ENCODE measurements at places on chromosomes 3 and 15. TPM values are rescaled to one million over a fixed set of nuclear protein-coding genes. Genes with fewer than 3 reads are reported as not detected.
A peak's percentile ranks its signal among the peaks of the same experiment; 100 is the strongest.

Gene CCDC191
- total RNA-seq: 8.8 TPM

DNA sequence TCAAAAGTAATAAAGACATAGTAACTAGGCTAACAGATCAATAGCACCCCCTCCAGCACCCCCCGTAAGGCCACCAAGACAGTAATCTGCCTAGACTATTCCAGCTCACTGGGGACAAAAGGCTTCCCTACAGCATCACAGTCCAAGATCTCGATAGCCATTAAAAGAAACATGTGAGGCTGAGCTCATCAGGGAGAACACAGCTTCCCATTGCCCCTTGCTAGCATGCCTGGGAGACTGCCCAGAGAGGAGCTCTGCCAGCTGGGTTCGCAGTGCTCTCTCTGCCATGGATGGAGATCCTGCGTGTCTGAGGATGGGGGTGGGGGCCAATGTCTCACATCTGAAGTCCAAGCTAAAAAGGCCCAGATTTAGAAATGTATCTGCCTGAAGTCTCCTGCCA is 17.8 kb downstream of the LRIG1 start:
- H3K4me3 ChIP-seq: no peak overlapping the region
- DNase-seq: no peak
- H3K27me3 ChIP-seq: peaks cover 39% of the 10 kb centered on the region
- no peaks in the 10 kb centered on the region for H3K36me3 ChIP-seq
- peaks cover 25% of the 10 kb centered on the region for H3K4me1 ChIP-seq

DNA sequence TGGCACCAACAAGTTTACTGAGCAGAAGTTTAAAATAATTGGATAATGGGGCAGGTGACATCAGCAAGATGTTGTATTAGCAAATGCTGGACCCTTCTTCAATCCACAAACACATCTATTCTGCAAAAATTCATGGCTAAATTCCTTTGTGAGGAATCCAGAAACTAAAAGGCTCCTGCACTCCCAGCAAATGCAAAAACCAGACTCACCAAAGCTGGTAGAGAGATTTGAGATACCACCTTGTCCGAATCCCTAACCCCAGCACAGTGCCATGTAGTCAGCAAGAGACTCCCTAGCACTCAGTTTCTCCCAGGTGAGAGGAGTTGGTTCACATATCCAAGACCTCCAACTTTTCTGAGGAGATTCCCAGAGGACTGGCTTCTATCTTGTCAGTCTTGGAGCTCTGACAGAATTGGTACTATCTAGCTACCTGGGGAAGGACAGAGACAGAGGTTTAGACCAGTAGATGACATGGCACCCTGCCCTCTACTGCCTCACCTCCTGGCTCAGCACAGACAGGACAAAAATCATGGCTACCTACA is 21.8 kb downstream of the GREM1 start:
- no peak overlapping the region for H3K27ac ChIP-seq
- no peak overlapping the region for H3K4me3 ChIP-seq
- no peak for DNase-seq
- H3K36me3 ChIP-seq: peaks cover 3% of the 10 kb centered on the region
- H3K4me1 ChIP-seq: no peaks in the 10 kb centered on the region

GRCh38 chr3:16907243-16907642 is 22.5 kb downstream of the PLCL2 start:
- H3K4me1 ChIP-seq: no peaks in the 10 kb centered on the region
- H3K4me3 ChIP-seq: no peak overlapping the region
- no peak for DNase-seq

- no peaks in the 10 kb centered on the region for H3K27me3 ChIP-seq
- no peak for DNase-seq
These were observed 12.6 kb downstream of the IGDCC3 start for GRCh38 chr15:65365229-65365628.

- H3K27me3 ChIP-seq: peaks cover 2% of the 10 kb centered on the region
- H3K27ac ChIP-seq: peak overlapping the region; percentile 89
- DNase-seq: no peak
- H3K4me3 ChIP-seq: peak overlapping the region; percentile 83
These were observed 1.1 kb downstream of the NPTN start for GRCh38 chr15:73631915-73632669.

Gene FGF7
- total RNA-seq: 5.7 TPM

- peaks cover 38% of the 10 kb centered on the region for H3K4me1 ChIP-seq
- no peak overlapping the region for H3K27ac ChIP-seq
- DNase-seq: no peak
- H3K27me3 ChIP-seq: no peaks in the 10 kb centered on the region
These were observed 57.6 kb downstream of the BOC start for GRCh38 chr3:113268942-113269341.

- peaks cover 31% of the 10 kb centered on the region for H3K27me3 ChIP-seq
- peaks cover 7% of the 10 kb centered on the region for H3K4me1 ChIP-seq
- H3K36me3 ChIP-seq: no peaks in the 10 kb centered on the region
- H3K4me3 ChIP-seq: peak overlapping the region; percentile 70
- H3K27ac ChIP-seq: no peak overlapping the region
- DNase-seq: no peak
These were observed 1.5 kb downstream of the GRM2 start for GRCh38 chr3:51708216-51708845.

DNA sequence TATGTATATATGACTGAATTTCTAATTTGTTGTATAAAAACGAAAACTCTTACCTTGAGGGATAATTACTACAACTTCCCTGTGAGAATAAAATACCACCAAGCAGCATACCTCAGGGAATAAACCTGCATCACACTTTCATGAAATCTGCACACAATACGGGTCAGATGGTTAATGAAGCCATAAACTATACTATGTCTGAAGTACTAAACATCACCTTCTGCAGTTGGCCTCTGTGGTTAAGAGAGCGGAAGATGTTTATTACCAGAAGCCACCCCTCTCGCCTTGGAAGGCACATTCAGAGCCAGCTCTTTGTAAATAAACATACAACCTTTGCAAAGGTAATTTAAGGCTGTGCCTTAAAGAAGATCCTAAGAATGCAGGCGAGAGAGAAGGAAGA is 462.1 kb upstream of the NR2F2 start:
- no peaks in the 10 kb centered on the region for H3K36me3 ChIP-seq
- peaks cover 55% of the 10 kb centered on the region for H3K4me1 ChIP-seq
- H3K27ac ChIP-seq: peak overlapping the region; percentile 75
- H3K4me3 ChIP-seq: no peak overlapping the region
- no peak for DNase-seq
- H3K27me3 ChIP-seq: no peaks in the 10 kb centered on the region

- H3K27ac ChIP-seq: no peak overlapping the region
- no peak overlapping the region for H3K4me3 ChIP-seq
- H3K4me1 ChIP-seq: peaks cover 7% of the 10 kb centered on the region
- H3K36me3 ChIP-seq: no peaks in the 10 kb centered on the region
These were observed 4.3 kb upstream of the TIPARP start for GRCh38 chr3:156670077-156670476.

DNA sequence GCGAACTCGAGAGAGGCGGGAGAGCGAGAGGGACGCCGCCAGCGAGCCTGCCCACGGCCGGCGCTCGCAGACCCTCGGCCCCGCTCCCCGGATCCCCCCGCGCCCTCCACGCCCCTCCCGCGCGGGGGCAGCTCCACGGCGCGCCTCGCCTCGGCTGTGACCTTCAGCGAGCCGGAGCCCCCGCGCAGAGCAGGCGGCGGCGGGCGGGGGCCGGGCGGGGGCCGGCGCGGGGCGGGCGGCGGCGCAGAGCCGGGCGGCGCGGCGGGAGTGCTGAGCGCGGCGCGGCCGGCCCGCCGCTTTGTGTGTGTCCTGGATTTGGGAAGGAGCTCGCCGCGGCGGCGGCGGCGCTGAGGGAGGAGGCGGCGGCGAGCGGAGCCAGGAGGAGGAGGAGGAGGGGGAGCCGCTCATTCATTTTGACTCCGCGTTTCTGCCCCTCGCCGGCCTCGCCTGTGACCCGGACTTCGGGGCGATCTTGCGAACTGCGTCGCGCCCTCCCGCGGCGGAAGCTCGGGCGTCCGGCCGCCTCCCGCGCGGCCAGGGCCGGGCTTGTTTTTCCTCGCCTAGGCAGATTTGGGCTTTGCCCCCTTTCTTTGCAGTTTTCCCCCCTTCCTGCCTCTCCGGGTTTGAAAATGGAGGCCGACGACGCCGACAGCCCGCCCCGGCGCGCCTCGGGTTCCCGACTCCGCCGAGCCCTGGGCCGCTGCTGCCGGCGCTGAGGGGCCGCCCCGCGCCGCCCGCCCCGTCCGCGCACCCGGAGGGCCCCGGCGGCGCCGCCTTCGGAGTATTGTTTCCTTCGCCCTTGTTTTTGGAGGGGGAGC is 524 bp downstream of the IGF1R start:
- H3K27ac ChIP-seq: peak overlapping the region; percentile 95
- H3K27me3 ChIP-seq: peaks cover 8% of the 10 kb centered on the region
- H3K4me1 ChIP-seq: peaks cover 31% of the 10 kb centered on the region

DNA sequence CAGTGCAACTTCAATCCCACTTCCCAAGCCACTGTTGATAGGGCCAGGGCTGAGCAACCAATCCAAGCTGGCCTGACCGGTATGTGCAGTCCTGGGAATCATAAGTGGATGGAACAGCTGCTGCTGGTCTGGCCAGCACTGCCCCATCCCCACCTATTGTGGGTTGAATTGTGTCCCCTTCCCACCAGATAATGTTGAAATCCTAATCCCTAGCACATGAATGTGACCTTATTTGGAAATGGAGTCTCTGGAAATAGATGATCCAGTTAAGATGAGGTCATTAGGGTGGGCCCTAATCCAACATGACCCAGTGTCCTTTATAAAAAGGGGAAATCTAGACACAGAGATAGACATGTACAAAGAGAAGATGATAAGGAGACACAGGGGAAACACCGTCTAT is 13.7 kb upstream of the PDIA5 start:
- peaks cover 5% of the 10 kb centered on the region for H3K4me1 ChIP-seq
- no peak overlapping the region for H3K27ac ChIP-seq
- no peak for DNase-seq
- no peaks in the 10 kb centered on the region for H3K27me3 ChIP-seq
- H3K36me3 ChIP-seq: no peaks in the 10 kb centered on the region
- no peak overlapping the region for H3K4me3 ChIP-seq

Gene SYNPR
- 3.7 TPM for total RNA-seq

Gene CHRNA7
- total RNA-seq: 3.0 TPM

Gene CNTN6
- total RNA-seq: 17.2 TPM

Data from mesothelial cell of epicardium (in vitro differentiated cells).